Thoracic aorta (tissue), 2 donors: ENCODE measurements at places on chromosomes 2 and 18.

- H3K27ac ChIP-seq: peak overlapping the region; percentile 21
- no peak for DNase-seq
- no peaks in the 10 kb centered on the region for H3K27me3 ChIP-seq
- peaks cover 28% of the 10 kb centered on the region for H3K4me1 ChIP-seq
These were observed 64.1 kb downstream of the TANC1 start for GRCh38 chr2:159032580-159032979.

DNA sequence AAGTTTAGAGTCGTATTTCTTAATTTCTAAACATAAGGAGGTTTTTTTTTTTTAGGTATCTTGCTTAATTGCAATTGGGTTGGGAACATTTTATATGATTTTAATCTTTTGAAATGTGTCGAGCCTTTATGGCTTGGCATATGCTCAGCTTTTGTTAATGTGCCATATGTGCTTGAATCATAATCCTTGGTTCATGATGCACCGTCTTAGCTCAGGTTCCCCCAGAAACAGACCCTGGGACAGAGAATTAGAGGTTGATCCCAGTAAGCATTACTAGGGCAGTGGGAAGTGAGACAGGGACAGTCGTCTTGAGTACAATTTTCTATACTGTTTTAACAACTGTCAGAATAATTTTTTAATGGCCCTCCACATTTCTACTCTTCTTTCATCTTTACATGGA, 9.3 kb downstream of the CHCHD5 start:
- no peaks in the 10 kb centered on the region for H3K27me3 ChIP-seq
- no peaks in the 10 kb centered on the region for H3K4me1 ChIP-seq
- peaks cover 6% of the 10 kb centered on the region for H3K36me3 ChIP-seq
- DNase-seq: no peak

- H3K4me3 ChIP-seq: no peak overlapping the region
- DNase-seq: no peak
- H3K27me3 ChIP-seq: no peaks in the 10 kb centered on the region
These were observed 11.1 kb downstream of the FZD7 start for GRCh38 chr2:202044777-202045176.

GRCh38 chr2:181907057-181907456, 15.5 kb downstream of the ITPRID2 start:
- no peak for DNase-seq
- no peaks in the 10 kb centered on the region for H3K27me3 ChIP-seq
- H3K27ac ChIP-seq: no peak overlapping the region
- peaks cover 6% of the 10 kb centered on the region for H3K36me3 ChIP-seq
- peaks cover 25% of the 10 kb centered on the region for H3K4me1 ChIP-seq

GRCh38 chr18:74334242-74334893, 18.7 kb downstream of the C18orf63 start:
- no peak for DNase-seq
